ENCODE measurements at places on chromosomes 1 and 21. TPM values are rescaled to one million over a fixed set of nuclear protein-coding genes. Genes with fewer than 3 reads are reported as not detected.

DNA sequence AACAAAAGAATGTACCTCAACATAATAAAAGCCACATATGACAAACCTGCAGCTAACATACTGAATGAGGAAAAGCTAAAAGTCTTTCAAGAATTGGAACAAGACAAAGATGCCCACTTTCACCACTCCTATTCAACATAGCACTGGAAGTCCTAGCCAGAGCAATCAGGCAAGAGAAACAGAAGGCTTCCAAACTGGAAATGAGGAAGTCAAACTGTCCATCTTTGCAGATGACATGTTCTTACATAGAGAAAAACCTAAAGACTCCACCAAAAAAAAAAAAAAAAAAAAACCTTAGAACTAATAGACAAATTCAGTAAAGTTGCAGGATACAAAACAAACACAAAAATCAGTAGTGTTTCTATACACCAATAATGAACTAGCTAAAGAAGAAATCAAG, 20.2 kb downstream of the NSL1 start:
- no peak overlapping the region for H3K27ac ChIP-seq
- H3K4me1 ChIP-seq: peaks cover 20% of the 10 kb centered on the region
- no peak overlapping the region for H3K4me3 ChIP-seq

- H3K27ac ChIP-seq: peak overlapping the region; percentile 32
- H3K36me3 ChIP-seq: peaks cover 2% of the 10 kb centered on the region
- DNase-seq: peak; percentile 16
- H3K27me3 ChIP-seq: no peaks in the 10 kb centered on the region
These were observed 552 bp upstream of the ZNF496 start for GRCh38 chr1:247332215-247332622.

GBP4 gene
- 35.9 TPM for total RNA-seq

DNA sequence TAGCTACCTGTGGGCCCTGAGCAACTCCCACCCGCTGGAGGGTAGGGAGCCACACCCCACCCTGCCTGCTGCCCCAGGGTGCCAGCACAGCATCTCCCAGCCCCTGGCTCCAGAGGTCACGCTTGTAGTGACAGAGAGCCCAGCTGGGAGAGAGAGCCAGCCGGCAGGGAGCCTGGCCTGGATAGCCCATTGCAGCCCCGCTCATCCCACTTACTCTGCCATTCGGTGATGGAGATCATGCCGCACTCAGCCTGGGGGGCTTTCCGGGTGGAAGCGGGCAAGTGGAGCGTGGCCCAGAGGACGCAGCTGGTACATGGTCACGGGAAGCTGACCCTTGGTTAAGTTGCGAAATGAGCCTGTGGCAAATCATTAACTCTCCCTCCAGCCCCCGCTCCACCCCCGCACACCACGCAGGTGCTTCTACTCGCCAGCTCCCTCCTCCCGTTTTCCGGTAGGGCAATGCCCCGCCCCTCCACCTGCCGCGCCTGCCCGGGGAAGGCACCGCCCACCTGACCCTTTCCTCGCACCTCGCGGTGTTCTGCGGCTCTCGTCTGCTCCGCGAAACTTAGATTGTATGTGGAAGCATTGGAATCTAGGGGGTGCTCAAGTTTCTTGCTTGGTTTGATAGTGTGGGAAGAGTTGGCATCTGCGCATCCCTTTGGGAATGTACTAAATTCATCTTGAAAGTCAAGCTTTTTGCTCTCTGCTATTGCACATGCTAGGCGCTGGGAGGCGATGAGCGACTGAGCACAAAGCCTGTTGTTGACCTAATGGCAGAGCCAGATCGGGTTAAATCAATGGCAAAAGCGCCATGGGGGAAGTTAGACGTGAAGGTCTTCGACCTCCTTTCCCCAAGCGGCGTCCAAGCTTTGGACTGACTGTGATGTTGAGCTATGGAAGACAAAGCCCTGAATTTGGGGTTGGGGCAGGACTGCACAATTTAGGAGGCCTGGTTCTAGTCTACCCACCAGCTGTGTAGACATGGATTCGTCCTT, at the start of gene GOLT1A:
TSS of gene GOLT1A (minus strand) at position 321 of the 995 bp plus-strand sequence. CDS start at position 239, 82 bp downstream.
- H3K36me3 ChIP-seq: no peaks in the 10 kb centered on the region
- peaks cover 18% of the 10 kb centered on the region for H3K4me1 ChIP-seq
- no peak within 1 kb of the TSS for H3K27ac ChIP-seq
- peaks cover 16% of the 10 kb centered on the region for H3K27me3 ChIP-seq
- H3K4me3 ChIP-seq: peak within 1 kb of the TSS; percentile 68

PGLYRP3 gene
- total RNA-seq: not detected
